ENCODE measurements at places on chromosomes 5 and 9. TPM values are rescaled to one million over a fixed set of nuclear protein-coding genes. Genes with fewer than 3 reads are reported as not detected.

Gene LRRTM2
- 1.2 TPM for total RNA-seq

Gene GLRA1
- not detected for total RNA-seq

Gene DMGDH
- 0.50 TPM for total RNA-seq

Gene FYB1
- under 0.01 TPM for total RNA-seq

Gene ANKRD20A1
- 0.97 TPM for total RNA-seq

Gene SYNPO
- 7.1 TPM for total RNA-seq

Gene PIP5KL1
- 0.97 TPM for total RNA-seq

Gene SRP19
- 40.2 TPM for total RNA-seq

Gene C9orf153
- not detected for total RNA-seq

Gene PCDHB14
- total RNA-seq = 1.8 TPM

Gene CNTNAP3B
- 361 TPM for total RNA-seq

Gene SLC12A2
- 56.0 TPM for total RNA-seq

Gene ADCY2
- not detected for total RNA-seq

Gene RIC1
- 46.3 TPM for total RNA-seq

Gene TRIO
- total RNA-seq = 107 TPM

Gene HDHD3
- 6.5 TPM for total RNA-seq

Gene SPINK4
- not detected for total RNA-seq

Gene CCDC152
- total RNA-seq = 0.06 TPM

Gene SLC6A19
- total RNA-seq = not detected

Gene FBXO38
- total RNA-seq = 31.1 TPM

Gene CWC27
- total RNA-seq = 8.7 TPM

Gene UBLCP1
- total RNA-seq = 6.8 TPM

Gene TEX48
- not detected for total RNA-seq

Gene IL33
- 17.5 TPM for total RNA-seq

Gene SPATA31D4
- not detected for total RNA-seq

Gene PCDHA9
- 0.06 TPM for total RNA-seq

Gene TTC23L
- total RNA-seq = not detected

Gene LCN1
- total RNA-seq = not detected

Gene ZNF300
- 9.8 TPM for total RNA-seq

Gene AFAP1L1
- 137 TPM for total RNA-seq

Gene LECT2
- total RNA-seq = not detected

Gene TUSC1
- total RNA-seq = 6.8 TPM

Gene SVEP1
- 1.4 TPM for total RNA-seq

Gene BHMT
- not detected for total RNA-seq

Measured in bladder microvascular endothelial cell (primary cell).